ENCODE measurements at places on chromosomes 4 and X.

DNA sequence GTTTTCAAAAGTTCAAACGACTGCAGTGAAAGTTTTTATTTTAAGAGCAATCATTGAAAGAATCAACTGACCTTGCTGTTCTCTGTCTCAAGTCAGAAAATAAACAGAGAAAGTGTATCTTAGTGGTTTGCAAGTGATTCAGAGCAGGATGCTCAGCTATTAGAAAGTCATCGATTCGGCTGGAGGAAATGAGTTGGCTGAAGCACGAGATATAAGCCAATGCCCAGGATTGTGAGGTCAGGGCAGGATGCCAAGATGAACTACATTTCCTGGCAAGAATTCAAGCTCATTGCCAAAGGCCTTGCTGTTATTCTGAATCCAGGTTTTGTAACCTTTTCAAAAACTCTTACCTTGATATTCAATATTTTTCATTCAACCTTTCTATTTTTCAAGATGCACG lies 541.4 kb upstream of the BOD1L1 start:
- DNase-seq, result no peak

DNA sequence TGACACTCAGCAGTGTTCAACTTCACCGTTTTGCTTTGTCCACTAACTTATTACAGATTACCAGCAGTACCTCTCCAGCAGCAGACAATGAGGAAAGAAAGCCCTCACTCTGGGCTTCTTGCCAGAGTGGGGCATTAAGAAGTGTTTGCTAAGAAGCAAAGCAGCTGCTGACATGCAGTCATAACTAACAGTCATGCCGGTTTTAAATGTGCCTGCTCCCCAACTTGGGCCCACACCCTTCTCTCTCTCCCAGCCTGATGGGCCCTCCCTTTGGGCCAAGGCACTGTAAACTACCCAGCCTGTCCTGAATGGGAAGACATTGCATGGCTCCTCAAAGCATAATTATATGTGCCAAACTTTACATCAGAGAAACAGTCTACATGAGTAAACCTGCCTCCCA lies 54.6 kb upstream of the HHIP start:
- DNase-seq, result no peak

GRCh38 chr4:107248571-107248970 lies 212.5 kb upstream of the DKK2 start:
- no peak for DNase-seq

DNA sequence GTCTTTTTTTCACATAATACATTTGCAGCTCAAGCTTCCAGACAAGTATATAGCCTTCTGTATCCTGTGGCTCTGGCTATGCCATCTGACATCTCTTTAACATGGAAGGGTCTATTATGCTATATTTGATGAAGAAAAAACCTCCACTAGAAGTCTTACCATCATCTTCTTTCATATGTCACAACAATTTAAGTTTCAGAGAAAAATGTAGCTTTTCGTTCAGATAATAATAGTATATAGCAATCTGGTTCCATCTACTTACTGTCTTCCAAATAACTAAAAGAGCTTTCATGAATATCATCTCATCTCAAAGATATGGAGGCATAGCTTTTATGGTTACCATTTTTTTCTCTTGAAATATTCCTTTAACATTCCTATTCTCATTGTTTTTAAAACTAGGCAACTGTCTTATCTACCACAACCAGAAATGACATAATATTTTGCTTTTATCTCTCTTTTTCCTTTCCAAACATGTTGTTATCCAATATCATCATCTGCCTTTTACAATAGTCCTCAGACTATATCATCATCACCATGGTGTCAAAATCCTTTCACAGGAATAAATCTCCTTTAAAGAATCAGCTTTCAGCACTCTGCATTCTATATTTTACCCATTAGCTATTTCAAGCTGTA lies 1005.1 kb downstream of the PDHA2 start:
- DNase-seq, result no peak

GRCh38 chr4:182648766-182649165 lies 268.4 kb downstream of the DCTD start:
- no peak for DNase-seq

GRCh38 chr4:143021384-143021783 lies 163.3 kb upstream of the USP38 start:
- DNase-seq, result no peak

GRCh38 chr4:176920694-176921093 lies 128.0 kb upstream of the VEGFC start:
- no peak for DNase-seq

DNA sequence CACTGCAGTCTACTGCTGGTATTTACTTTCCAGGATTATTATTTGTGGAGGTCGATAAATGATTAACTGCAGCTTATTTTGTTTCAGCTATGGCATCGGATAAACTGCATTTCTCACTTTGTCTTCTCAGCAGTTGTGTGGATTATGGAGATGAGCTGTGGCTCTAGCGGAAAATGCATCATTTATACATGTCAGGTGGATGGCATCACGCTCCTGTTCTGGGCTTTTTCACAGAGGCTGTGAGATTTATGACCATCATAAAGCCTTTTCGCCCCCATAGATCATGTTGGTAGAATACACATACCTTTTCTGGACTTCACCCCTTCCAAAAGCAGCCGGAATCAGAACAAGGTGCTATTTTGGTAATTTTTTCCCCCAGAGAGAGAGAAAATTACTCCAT lies 118.8 kb upstream of the MAGEB18 start:
- no peak for DNase-seq

- no peak for DNase-seq
Measured at GRCh38 chr4:145829629-145830395, 108.8 kb downstream of the ZNF827 start.

GRCh38 chr4:11720292-11720691 lies 291.6 kb upstream of the HS3ST1 start:
- DNase-seq, result no peak

DNA sequence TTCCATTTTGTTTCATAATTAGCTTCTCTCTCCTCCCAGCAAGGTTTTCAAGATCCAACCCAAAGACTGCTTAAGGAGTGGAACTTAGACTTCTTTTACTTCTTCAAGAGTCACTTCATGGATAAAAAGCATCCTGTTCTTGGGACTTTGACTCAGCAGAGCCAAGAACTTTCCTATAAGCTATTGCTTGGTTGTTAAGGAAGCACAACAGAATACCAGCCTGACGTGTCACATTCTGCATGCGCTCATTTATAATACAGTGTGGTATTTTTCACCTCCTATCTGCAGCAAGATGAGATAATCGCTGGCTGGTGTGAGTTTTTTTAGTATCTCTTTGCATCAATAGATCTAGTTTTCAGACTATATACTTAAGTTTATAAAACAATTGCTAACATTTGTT lies 152.1 kb downstream of the PALLD start:
- DNase-seq, result no peak

- no peak for DNase-seq
Measured at GRCh38 chr4:143241892-143242291, 57.2 kb downstream of the USP38 start.

DNA sequence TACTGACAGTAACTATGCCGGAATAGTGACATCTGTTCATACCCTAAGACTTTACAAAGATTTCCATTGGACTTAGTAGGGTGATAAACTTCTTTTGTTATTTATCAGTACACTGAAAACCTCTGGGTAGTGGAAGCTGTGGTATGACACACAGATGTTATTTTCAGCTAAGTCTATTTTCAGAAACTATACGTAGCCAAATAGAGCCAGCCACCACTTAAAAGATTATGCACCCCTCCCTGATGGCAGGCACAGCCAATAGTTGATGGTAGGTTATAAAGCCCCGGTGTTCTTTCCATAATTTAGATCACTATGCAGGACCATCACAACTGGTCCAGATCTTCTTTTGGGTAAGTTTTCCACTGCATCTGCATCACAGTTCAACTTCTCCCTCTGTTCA lies 1603.2 kb upstream of the PABPC4L start:
- DNase-seq, result no peak

GRCh38 chr4:103425406-103425805 lies 227.3 kb upstream of the CENPE start:
- DNase-seq, result no peak

- peak; percentile 96 for DNase-seq
Measured at GRCh38 chr4:6709230-6710114, at the start of gene MRFAP1L1. Gene MRFAP1L1 (minus strand): TSS chr4:6709865. CDS start chr4:6709629, 236 bp downstream.

GRCh38 chr4:13750594-13750993 lies 123.1 kb upstream of the BOD1L1 start:
- no peak for DNase-seq

Measured in activated CD4-positive, alpha-beta T cell treated with anti-CD3 and anti-CD28 coated beads, Interleukin-2, amount 50 U/mL, for 4 hours (primary cell).